Activated CD8-positive, alpha-beta T cell treated with anti-CD3 and anti-CD28 coated beads, Interleukin-2, amount 10 ng/mL, durations not matched to agents 7 days and 5 days (primary cell): ENCODE measurements at places on chromosomes 13 and 19.

- DNase-seq: no peak
Measured at GRCh38 chr19:38951187-38951586, 20.4 kb downstream of the MRPS12 start.

DNA sequence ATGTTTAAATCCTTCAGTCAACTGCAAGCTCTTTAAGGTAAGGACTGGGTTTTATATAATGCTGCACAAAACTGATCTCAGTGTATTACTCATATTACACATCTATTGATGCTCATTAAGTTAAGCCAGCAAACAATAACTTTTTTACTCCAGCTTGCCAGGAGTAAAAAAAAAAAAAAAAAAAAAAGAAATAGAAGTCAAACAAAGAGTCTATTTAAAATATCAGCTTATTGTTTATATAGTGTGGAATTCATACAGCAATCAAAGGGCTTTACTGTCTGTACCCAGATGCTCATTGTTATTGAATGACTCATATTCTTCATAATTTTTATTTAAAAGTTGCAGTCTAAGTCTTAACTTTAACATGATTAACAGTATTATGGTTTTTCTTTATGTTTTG is 21.8 kb upstream of the KBTBD7 start:
- no peak for DNase-seq

DNA sequence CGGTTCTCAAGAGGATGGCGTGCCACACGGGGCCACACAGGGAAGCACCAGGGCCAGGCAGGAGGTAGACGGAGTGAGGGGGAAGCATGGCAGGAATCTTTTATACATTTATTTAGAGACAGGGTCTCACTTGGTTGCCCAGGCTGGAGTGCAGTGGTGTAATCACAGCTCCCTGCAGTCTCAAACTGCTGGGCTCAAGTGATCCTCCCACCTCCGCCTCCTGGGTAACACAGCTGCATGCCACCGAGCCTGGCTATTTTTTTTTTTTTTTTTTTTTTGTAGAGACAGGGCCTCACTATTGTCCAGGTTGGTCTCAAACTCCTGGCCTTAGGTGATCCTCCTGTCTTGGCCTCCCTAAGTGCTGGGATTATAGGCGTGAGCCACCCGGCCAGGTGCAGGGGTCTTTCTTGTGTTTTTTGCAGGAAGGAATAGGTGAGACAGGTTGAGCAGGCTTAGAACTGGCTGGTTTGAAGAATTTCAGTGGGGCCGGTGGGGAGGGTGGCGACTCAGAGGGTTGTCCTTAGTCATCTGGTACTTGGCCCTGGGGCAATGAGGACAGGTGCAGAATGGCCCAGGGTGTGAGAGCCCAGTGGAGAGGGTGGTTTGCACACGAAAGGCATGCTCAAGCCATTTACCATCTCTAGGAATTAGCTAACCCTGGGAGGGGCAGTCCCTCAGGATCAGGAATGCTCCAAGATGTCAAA is 7.6 kb downstream of the SSC5D start:
- DNase-seq: no peak

DNA sequence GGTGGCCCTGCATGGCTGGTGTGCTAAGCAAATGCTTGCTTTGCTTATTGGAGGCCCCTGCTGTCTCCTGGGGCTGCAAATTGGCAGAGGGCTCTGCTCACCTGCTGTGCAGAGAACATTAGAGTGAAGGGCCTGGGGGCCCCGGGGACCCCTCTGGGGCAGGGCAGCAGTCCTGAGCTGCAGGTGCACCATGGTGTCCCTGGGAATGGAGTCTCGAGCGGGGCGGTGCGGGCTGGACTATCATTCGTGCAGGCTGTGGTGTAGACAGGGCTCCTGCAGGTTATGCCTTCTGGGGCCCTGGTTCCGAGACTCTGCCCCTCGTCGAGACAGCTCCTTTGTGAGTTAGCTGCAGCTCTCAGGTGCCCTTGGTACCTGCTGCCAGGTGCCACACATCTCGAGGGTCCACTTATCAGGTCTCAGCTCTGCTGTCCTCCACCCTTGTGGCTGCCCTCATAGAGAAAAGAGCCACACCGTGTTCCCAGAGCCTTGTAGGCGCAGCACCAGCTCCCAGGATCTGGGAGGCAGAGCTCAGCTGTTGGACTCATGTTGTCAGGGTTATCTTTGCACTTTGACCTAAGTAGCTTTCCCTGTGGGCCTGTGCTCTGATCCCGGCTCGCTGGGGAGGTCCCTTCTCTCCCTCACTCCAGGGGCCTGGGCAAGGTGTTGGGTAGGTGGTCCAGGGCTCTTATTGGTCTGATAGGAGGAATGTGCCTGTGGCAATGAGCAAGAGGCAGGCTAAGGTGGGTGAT is 58.0 kb upstream of the ZNF536 start:
- DNase-seq: no peak

DNA sequence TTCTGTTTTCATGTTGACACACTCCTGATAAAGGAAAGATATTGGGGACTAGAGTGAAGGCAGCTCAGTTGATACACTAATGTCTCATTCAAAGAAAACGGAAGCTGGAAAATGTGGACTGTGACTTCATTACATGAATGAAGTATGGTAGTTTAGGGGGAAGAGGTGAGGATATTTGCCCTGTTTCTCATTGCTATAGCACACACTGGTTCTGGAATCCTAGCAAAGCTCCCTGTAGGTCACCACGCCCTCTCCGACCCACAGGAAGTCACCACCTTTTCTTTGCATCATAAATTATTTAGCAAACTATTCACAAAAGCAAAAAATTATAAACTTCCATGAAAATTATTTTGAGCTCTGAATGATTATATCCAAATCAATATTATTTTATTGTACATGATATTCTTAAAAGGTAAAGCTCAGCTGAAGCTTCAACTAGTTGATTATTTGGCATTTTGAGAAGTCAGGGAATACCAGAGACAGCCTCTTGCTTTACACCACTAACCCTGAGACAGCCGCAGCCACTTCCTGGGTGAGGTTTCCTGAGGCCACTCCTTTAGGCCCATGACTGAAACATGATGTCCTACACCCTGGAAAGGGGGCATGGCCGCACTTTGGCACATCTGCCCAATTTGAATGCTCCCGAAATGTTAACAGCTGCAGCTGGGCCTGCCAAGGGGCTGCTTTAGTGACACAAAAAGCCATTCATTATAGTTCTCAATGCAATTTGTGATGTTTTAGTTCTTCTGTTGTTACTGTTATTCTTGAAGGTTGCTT is 50.0 kb upstream of the WDFY2 start:
- peak; percentile 76 for DNase-seq

GRCh38 chr19:54415901-54416673 is 823 bp downstream of the TTYH1 start:
- DNase-seq: no peak

- no peak for DNase-seq
Measured at GRCh38 chr13:36190771-36191170, 23.6 kb downstream of the SOHLH2 start.
